ENCODE measurements at places on chromosomes 13 and 19.

DNA sequence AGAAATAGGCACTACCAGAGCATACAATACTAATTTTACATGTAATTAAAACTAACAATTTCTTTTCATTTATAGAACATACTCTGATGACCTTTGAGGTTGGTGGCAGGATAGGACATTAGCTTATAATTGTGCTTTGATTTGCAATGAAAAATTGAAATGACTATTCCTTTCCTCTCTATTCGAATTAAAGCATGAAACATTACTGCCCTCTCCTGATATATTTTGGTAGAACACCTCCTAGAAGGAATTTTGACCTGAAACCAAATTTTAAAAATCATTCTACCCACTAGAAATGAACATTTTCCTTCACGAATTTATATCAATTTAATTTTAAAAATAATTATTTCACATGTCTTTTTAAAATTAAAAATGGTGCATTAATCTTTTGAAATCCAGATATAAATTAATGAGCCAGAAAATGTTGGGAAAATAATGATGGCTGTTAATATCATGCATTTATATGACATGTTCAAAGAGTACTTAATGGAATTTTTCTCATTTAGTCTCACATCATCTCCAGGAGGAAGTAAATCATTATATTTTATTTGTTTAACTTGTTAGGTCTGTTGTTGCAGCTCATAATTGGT is 556.3 kb upstream of the ARGLU1 start:
- DNase-seq = no peak

DNA sequence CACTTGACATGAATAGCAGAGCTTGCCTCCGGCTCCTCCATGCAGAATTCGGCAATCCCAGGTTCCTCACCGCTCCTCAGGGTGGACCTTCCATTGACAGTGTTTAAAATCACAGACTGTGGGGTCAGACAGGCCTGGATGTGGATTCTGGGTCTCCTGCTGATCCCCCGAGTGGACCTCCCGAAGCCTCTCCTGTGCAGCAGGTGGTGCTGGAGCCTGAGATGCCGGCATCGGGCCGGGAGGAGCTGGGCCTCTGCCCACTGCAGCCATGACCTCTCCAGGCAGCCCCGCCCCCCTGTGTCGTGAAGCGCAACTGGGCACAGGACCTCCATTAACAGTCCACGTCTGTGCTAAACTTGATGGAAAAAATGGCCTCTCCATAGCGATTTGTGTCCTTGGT is 10.5 kb upstream of the CDC16 start:
- DNase-seq = no peak

DNA sequence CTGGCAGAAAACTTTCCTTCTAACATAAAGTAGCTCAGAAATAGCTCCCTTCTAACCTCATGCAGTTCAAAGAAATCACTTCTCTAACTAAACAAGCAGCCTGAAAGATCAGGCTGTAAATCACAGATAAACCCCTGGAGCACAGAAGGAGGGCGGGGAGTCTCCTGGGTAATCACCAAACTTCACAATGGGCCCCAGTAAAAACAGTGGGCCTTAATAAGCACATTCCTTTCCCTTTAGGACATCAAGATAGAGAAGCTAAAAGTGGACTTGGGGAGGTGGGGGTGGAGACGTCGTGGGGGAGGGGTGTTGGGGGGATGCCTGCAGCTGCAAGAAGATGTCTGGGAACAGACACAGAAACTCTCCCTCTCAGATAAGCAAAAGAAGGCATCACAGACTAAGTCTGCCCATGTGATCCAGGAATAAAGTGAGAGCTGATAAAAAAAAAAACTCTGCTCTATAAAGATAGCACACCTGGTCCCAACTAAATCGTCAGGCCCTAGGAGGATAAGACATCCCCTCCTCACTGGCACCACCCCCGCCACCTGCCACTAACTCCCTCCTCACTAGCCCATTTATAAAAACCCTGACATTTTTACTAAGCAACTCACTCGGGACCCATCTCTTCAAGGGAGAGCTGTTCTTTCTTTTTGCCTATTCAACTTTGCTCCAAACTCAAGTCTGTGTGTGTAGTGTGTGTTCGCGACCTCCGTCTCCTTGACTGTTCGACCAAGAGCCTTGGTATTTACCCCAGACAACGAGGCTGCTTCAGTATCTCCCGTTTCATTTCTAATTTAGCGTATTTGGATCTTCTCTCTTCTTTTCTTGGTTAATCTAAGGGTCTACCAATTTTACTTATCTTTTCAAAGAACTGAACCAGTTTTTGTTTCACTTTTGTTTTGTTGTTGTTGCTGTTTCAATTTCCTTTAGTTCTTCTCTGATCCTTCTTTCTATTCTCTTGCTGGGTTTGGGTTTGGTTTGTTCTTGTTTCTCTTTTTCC is 31.7 kb downstream of the DNAJC15 start:
- DNase-seq = peak; percentile 29

DNA sequence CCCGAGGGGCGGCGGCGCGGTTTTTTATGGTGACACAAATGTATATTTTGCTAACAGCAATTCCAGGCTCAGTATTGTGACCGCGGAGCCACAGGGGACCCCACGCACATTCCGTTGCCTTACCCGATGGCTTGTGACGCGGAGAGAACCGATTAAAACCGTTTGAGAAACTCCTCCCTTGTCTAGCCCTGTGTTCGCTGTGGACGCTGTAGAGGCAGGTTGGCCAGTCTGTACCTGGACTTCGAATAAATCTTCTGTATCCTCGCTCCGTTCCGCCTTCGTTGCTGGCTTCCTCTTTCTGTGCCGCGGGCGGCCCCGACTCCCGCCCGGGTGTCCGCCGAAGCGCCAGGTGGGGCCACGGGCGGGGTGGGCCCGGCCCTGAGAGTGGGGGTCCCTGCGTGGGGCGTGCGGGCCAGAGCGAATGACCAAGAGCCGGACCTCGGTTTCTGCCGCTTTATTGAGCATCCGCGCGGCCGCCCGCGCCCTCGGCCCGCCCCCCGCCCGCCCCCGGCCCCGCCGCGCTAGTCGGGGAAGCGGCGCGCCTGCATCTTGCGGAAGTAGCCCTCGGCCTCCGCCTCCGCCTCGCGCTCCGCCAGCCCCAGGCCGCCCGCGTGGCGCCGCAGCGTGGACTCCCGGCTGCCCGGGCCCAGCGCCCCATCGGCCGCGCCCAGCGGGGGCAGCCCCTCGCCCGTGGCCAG is 9.6 kb downstream of the PLPPR3 start:
- no peak for DNase-seq

- DNase-seq = no peak
These were observed 90.9 kb upstream of the ZNF507 start for GRCh38 chr19:32254509-32254890.

DNA sequence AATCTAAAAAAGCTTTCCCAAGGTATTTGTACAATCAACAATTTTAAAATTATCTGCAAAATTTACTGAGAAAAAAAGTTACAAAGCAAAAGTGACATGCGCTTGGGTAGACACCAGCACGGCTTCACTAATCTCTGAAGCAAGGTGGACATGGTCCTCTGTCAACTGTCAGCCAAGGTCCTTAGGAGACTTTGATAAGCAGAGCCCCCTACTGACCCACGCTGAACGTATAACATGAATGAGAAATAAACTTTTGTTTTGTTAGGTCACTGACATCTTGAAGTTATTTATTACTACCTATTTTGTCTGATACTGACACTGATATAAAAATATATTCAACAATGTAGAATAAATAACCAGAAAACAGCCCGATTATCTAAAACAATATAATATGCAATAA is 100.7 kb upstream of the OBI1 start:
- DNase-seq = no peak

- DNase-seq = no peak
These were observed 38.9 kb upstream of the MEDAG start for GRCh38 chr13:30867089-30867669.

DNA sequence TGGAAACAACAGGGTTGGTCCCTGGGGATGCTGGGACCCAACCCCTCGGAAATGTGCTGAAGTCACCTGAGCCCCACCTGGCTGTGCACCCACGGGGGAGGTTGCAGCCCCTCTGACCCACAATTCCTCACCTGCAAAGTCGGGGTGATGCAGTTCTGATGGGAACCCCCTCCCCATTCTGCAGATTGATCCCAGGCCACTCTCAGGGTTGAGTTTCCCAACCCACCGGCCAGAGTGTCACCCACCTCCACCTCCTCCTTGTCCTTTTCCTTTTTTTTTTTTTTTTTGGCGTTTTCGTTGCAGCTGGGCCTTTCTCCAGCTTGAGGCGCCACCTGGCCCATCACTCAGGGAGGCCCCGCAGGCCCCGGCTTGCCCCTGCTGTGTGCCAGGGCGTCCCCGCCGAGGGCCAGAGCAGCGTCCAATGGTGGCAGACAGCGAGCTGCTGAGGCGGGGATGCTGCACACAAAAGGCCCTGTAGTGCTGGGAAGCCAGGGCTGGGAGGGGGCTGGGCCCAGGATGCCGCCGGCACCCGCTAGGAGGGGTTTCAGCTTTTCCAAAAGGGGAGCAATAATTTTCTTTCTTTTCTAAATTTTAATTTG is 4.6 kb downstream of the PIK3R2 start:
- DNase-seq = no peak

DNA sequence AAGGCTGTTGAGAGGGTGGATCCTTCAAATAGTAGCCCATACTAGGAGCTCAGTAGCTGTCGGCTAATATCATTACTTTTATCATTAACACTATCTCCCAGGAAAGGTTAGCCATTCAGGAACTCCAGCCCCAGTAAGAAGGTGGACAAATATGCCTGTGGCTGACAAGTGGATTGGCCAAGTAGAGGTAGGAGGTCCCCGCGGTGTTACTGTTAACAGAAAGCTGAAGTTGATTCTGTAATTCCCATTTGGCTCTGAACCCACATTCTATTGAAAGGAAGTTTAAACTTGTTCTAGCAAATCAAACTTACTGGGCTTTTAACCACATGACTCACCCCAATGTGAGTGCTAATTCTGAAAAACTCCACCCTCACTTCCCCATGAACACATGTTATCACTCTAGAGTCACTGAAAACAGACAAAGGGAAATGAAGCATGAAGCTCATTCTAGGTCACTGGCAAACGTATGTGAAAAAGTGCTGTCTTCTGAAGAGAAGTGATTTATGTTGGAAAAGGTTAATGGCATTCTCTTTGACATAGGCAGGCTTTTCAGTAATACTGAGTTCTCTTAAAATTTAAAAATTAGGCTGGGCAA is 273.5 kb downstream of the FGF14 start:
- DNase-seq = no peak

GRCh38 chr19:30784850-30785457 is 412.8 kb downstream of the ZNF536 start:
- DNase-seq = peak; percentile 7

GRCh38 chr13:23758798-23759527 is 130.2 kb downstream of the MIPEP start:
- no peak for DNase-seq

DNA sequence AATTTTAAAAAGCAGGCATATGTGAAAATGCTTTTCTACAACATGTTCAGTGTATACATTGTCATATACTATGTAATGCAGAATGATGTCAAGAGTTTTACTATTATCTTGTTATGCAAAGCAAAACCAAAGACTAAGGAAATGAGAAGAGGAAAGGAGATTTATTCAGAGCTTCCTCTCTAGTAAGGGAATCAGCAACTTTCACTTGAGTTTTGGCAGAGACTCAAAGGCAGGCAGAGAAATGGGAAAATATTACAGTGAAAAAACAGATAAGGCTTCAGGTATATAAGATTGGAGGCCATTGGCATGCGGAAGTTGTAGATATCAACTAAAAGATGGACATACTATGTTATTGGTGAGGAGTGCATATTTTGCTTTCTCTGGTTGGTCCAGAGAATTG is 512.0 kb upstream of the PCDH20 start:
- no peak for DNase-seq

DNA sequence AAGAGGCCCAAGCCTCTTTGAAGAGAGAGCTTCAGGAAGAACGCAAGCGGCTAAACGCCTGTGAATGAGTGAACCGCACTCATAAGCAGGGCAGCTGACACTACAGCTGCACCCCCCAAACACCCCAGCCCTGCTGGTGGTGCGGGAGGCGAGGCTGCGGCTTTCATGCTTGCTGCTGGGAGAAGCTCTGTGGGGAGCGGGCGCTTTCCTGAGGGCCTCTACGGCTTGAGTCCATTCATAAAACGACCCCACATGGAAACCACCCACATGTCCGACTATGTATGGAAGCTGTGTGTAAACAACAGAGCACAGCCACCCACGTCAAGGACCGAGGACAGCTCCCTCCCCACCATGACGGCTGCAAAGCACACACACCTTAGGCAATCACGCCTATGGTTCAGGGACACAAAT is 5.5 kb downstream of the AP3D1 start:
- DNase-seq = no peak

DNA sequence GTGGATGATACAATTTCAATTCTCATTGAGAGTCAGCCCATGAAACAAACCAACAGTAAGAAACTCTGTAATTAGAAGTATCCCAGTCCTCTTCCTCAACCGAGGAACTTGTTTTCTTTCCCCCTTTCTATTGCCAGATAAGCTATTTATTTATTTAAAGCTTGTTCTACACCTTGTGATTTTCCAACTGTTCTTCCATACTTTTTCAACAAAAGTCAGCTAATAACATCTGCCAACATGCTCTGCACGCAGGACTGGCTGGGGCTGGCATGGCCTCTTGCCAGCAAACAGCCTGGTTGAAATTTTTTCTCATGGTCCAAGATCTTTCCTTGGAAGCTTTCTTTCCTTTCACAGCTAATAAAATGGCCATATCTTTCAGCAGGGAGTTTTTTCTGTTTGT is 2.9 kb upstream of the IRS2 start:
- DNase-seq = no peak

- DNase-seq = no peak
These were observed 9.4 kb upstream of the NUP62 start for GRCh38 chr19:49938662-49939061.

DNA sequence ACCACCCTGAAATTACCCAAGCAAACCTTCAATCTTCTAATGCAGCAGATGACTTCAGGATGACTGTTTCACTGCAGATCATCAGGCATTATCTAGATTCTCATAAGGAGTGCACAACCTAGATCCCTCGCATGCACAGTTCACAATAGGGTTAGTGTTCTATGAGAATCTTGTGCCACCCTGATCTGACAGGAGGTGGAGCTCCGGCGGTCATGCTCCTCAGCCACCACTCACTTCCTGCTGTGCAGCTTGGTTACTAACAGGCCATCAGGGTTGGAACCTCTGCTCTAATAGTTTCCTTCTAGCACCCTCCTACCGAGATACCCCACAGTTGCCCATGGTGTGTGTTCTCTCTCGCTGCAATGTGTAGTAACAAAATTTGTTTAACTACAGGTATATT is 442.8 kb downstream of the FGF14 start:
- DNase-seq = no peak

DNA sequence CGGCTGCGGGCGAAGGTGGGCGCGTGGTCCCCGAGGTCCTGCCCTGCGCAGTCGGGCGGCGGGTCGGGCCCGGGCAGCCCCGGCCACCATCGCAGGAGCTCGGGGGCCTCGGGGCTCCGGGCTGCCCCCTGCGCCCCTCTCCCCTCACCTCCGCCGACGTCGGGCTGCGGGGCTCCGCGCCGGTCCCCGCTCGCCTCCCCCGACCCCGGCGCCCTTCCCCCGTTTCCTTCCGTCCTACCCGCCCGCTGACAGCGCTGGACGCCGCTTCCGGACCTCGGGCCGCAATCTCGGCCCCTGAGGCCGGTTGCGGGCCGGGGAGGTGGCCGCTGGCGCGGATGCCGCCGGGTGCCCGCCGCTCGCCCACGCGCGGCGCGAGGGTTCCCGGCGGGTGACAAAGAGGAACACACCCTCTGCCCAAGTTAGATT is 720 bp downstream of the FARP1 start:
- DNase-seq = no peak

- peak; percentile 55 for DNase-seq
These were observed 589 bp downstream of the ZBTB45 start for GRCh38 chr19:58519087-58519354.

- DNase-seq = no peak
These were observed 25.3 kb downstream of the HTR2A start for GRCh38 chr13:46871557-46871956.

- DNase-seq = no peak
These were observed 478.4 kb downstream of the FOXO1 start for GRCh38 chr13:40187841-40188591.

Data from HS-27A (cell line).